ENCODE measurements at places on chromosomes 6 and 20.

DNA sequence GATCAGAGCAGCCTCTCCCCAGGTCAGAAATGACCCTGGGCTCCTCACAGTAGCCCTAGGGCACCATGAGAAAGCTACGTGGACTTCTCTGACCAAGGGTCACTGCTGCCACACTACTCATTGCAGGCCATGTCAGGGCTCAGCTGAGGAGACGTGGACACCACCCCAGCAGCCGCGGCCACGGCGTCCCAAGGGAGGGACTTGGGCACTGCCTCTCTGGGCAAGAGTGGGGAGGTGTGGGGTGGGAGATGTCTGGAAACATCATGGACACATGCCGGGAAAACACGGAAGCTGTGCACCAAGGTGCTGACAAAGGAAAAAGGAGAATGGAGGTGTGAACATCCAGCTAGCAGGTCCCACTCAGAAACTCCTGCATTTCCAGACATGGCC lies 9.0 kb downstream of the GMEB2 start:
- DNase-seq: no peak

DNA sequence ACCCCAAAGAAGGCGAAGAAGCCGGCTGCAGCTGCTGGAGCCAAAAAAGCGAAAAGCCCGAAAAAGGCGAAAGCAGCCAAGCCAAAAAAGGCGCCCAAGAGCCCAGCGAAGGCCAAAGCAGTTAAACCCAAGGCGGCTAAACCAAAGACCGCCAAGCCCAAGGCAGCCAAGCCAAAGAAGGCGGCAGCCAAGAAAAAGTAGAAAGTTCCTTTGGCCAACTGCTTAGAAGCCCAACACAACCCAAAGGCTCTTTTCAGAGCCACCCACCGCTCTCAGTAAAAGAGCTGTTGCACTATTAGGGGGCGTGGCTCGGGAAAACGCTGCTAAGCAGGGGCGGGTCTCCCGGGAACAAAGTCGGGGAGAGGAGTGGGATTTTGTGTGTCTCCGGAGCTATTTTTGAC lies 69.6 kb downstream of the HFE start:
- DNase-seq: peak; percentile 87

- DNase-seq: no peak
These were observed 312.0 kb downstream of the SAMD5 start for GRCh38 chr6:147820520-147820919.

DNA sequence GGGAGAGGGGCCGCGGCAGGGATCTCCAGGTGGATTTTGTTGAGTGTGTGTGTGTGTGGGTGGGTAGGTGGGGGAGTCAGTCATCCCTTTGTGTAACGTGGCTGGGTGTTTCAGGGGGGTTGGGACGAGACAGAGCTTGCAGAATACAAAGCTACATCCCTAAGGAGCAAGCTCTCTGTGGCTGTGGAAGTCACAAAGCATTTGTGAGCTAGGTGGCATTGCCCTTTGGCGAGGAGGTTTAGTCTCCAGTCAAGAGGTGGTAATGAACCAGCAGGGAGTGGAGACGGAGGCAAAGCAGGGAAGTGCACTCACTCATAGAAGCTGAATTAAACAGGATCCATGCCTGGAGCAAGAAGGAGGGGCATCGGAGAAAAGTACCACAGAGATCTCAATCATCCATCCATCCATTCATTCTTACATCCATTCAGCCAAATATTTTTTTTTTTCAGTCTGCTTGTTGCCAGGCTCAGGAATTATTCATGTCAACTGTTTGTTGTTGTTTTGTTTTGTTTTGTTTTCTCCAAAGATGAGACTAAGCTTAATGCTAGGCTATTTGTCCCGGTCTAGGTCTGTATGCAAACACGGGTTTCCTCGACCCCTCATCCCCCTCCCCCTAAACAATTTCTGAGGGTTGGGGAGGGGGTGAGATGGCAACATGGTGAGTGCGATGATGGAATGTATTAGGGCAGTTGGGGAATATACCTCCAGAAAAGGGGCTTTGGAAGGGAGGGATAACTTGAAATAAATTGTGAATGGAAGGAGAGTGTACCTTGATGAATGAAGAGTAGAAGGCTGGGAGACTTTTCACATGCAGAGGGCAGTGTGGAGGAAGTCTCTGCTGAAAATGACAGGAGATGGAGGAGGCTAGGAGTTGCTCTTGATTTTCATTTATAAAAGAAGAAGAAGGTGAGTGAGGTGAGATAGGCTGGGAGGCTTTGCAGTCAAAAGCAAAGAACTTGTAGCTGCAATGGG lies 1.0 kb downstream of the HCRTR2 start:
- no peak for DNase-seq

DNA sequence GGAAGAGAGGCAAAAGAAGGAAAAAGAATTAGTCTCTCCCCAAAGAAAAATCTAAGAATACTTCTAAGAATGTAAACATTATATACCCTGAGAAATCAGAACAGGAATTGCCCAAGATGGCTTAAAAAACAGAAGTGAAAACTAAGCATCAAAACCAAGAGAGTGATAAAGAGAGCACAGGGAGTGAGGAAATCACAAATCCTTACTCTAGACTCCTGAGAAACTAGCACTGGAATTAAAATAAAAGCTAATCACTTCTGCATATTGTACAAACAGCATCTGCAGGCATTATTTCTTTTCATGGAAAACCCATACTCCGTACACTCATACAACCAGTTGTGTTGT lies 285.7 kb downstream of the BTBD9 start:
- DNase-seq: no peak
